ENCODE measurements at places on chromosomes 7 and 10.

DNA sequence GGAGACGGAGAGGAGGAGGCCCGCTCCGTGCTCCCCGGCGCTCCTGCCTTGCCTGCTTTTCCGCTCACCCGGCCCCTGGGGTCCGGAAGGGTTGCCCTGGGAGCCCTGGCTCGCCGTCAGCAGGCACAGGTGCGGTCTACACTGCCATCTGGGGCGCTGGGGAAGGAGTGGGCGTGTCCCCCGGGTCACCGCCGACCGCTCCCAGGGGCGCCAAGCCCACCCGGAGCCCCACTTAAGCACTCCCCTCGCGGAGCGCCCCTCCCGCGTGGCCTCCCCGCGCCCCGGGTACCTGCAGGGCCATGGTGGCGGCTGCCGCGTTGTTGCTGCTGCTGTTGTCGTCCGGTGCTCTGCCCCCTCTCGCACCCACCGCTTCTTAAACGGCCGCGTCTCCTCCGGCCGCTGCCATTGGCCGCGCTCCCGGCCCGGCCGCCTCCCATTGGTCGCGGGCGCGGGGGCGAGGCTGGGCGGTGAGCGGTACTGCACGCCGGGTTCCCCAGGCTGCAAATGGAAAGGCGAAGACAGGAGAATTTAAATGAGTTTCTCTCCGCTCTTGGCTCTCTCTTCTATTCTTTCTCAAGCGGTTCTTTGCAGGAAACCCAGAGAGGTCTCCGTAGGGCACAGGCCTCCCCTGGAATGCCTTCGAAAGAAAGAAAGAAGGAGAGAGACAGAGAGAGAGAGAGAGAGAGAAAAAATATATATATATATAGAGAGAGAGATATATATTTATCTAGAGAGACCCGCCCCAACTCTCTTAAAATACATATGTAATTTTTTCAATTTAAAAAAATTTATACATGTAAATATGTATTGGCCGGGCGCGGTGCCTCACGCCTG, at the start of gene ACBD7:
Gene ACBD7 (minus strand): TSS at position 349 of the 834 bp plus-strand sequence. CDS start 48 bp downstream, at position 301.
- H3K27me3 ChIP-seq: no peaks in the 10 kb centered on the region
- no peak within 1 kb of the TSS for H3K27ac ChIP-seq
- peak; percentile 94 for DNase-seq

DNA sequence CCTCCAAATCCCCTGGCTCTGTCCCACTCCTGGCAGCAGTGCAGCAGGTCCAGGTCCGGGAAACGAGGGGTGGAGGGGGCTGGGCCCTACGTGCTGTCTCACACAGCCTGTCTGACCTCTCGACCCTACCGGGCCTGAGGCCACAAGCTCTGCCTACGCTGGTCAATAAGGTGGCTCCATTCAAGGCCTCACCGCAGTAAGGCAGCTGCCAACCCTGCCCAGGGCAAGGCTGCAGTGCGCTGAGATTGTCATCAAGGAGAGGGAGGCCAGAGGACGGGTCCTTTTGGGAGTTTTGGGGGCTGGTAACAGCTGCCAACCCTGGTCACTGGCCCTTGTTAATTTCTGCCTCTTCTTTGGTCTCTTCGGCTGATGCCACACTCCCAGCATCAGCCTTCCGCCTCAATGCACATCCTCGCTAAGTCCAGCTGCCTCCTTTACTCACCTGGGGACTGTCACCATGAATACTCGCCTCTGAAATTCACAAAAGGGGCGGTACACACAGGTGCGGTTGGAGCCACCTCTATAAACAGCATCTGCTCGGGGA, 3.5 kb downstream of the EPO start:
- no peaks in the 10 kb centered on the region for H3K4me1 ChIP-seq
- no peak for DNase-seq
- no peaks in the 10 kb centered on the region for H3K27me3 ChIP-seq
- H3K4me3 ChIP-seq: no peak overlapping the region
- H3K27ac ChIP-seq: no peak overlapping the region
- H3K36me3 ChIP-seq: no peaks in the 10 kb centered on the region

DNA sequence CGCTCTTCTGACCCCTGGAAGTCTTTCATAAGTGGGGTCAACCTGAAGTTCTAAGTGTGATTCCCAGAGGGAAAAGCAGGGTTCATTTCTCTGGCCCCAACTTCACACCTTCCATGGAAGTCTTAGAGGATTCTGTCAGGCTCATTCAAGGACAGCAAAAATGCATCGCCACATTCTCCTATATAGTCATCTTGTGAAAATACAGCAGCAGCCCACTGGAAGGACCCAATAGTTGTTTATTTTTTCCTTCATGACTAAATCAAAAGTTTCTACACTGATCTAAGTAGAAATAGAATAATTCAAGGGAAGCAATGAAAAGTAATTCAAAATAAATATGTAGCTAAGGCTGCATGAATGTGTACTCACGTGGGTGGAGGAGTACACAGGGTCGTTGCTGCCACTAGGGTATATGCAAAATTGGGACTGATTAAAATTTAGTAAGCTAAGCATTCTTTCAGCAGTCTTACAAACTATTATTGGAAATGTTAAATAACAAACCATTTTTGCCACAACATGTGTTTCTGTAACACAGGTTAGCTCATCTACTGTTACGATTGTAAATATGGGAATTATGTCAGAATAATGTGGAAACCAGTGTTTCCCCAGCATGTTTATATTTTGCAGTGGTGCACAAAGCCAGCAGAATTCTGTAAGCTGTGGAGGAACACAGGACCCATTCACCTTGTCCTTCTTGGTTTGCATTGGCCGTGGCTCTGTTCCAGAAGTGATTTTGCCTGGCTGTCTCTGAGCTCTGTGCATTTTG, 33.5 kb downstream of the EEPD1 start:
- DNase-seq: peak; percentile 67
- no peaks in the 10 kb centered on the region for H3K27me3 ChIP-seq
- H3K4me1 ChIP-seq: peaks cover 99% of the 10 kb centered on the region
- peak overlapping the region; percentile 97 for H3K27ac ChIP-seq

DNA sequence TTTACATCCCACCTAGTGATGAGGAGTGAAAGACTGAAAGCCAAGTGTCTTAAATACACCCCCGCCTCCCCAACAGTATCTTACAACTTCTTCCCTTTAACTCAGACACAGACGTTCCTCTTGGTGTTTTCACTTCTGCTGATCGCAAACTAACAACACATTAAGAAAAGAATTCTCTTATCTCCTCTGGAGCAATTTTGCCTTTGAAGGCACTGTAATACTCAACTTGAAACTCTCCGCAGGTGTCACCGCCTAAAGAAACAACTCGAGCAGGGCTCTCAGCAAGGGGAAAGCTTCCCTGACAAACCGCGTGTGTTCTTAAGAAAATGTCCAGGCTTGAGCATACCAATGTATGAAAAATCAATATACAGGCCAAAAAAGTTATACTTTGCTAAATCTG, 452 bp downstream of the SEMA3C start:
- H3K4me3 ChIP-seq: no peak overlapping the region
- DNase-seq: no peak
- no peaks in the 10 kb centered on the region for H3K36me3 ChIP-seq
- no peaks in the 10 kb centered on the region for H3K4me1 ChIP-seq
- H3K27me3 ChIP-seq: no peaks in the 10 kb centered on the region
